CD8-positive, alpha-beta memory T cell (primary cell): ENCODE measurements at places on chromosomes 3 and 15.

GRCh38 chr3:122184591-122184929, 1.1 kb downstream of the CASR start:
- H3K4me3 ChIP-seq = no peak overlapping the region
- H3K4me1 ChIP-seq = no peaks in the 10 kb centered on the region
- peaks cover 7% of the 10 kb centered on the region for H3K27me3 ChIP-seq
- DNase-seq = no peak
- H3K36me3 ChIP-seq = no peaks in the 10 kb centered on the region

DNA sequence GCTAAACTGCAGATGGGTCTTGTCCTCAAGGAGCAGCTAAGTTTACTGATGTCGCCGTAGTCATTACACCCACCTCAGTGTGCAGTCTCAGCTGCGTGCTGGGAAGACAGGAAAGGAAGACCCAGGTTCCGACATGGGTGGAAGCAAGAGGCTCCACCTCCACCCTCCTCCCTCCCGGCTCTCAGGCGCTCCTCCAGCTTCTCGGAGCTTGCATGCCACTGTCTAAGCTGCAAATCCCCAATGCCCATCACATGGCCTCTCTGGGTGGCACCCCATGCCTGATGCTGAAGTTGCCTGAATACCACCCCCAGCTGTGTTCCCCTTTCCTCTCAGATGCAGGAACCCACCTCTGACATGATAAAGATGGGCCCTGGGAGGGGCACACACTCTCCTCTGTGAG, 58.5 kb downstream of the MGLL start:
- no peaks in the 10 kb centered on the region for H3K36me3 ChIP-seq
- H3K27ac ChIP-seq = no peak overlapping the region
- H3K27me3 ChIP-seq = no peaks in the 10 kb centered on the region
- H3K4me3 ChIP-seq = no peak overlapping the region
- DNase-seq = no peak
- no peaks in the 10 kb centered on the region for H3K4me1 ChIP-seq

- H3K4me3 ChIP-seq = no peak overlapping the region
- H3K27me3 ChIP-seq = no peaks in the 10 kb centered on the region
- no peaks in the 10 kb centered on the region for H3K4me1 ChIP-seq
- H3K27ac ChIP-seq = no peak overlapping the region
These were observed 15.4 kb downstream of the SCN5A start for GRCh38 chr3:38634111-38634510.

GRCh38 chr15:70237626-70238025, 139.9 kb upstream of the TLE3 start:
- no peak overlapping the region for H3K4me3 ChIP-seq
- DNase-seq = no peak
- H3K36me3 ChIP-seq = no peaks in the 10 kb centered on the region
- no peaks in the 10 kb centered on the region for H3K27me3 ChIP-seq

DNA sequence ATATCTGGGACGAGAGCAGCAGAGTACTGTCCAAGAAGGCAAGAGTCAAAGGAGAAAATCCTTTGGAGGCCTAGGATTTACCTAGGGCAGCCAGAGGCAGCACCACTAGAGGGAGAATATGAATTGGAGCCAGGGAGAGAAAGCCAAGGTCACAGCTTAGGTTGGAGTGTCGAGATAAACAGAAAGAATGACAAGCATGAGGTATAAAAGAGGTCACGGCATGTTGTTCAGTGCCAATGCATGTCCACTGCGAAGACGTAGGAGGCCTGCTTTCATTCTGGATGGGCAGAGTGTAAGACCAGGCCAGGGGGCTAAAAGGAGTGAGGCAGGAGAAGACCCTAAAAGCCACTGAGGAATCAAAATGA, 47.2 kb downstream of the THBS1 start:
- no peaks in the 10 kb centered on the region for H3K27me3 ChIP-seq
- H3K27ac ChIP-seq = no peak overlapping the region
- no peak overlapping the region for H3K4me3 ChIP-seq
- H3K4me1 ChIP-seq = peaks cover 80% of the 10 kb centered on the region
- H3K36me3 ChIP-seq = no peaks in the 10 kb centered on the region

DNA sequence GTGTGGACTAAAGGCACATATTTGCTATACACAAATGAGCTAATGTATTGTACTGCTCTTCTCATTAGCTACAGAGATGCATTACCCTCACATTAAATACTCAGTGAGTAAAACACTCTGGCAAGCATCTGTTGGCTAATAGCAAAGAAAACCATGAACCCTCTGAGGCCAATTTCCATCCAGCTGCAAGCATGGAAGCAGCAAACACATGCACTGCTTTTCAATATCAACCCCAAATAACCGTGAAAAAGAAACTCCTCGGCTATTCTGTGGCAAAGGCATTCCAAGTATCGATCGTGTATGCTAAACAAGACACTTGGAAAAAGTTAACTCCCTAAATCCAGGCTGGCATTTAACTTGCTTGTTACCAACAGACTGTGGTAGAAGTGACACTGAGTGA, 67.0 kb downstream of the PEAK1 start:
- no peaks in the 10 kb centered on the region for H3K36me3 ChIP-seq
- no peaks in the 10 kb centered on the region for H3K4me1 ChIP-seq
- H3K27me3 ChIP-seq = no peaks in the 10 kb centered on the region
